Activated T-helper 2 cell treated with anti-CD3 and anti-CD28 coated beads, Interferon-gamma antibody, Interleukin-2, Interleukin-4, amounts not matched to agents 10 μg/mL and 5 μg/mL and 100 μg/mL, durations not matched to agents 14 hours and 24 hours and 36 hours (primary cell): ENCODE measurements at places on chromosomes 1 and 21.

- DNase-seq, result no peak
These were observed 108.0 kb downstream of the HMGB4 start for GRCh38 chr1:33971913-33972312.

DNA sequence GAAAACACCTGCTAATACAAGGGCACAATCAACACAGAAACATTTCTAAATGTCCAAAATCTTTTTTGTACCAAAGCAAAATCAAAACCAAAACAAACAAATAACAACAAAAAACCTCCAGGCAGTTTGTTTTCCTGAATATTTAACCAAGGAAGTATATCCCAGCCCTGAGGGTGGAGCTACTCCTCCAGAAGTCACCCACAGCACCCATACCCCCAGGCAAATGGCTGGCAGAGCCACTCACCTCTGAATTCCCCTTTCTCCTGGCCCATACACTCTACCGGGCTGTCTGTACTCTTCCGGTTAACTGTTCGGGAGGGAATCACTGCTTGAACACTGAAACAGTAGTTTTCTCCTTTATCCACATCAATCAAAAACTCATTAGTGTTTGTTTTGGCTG lies 9.5 kb downstream of the F3 start:
- DNase-seq, result no peak

DNA sequence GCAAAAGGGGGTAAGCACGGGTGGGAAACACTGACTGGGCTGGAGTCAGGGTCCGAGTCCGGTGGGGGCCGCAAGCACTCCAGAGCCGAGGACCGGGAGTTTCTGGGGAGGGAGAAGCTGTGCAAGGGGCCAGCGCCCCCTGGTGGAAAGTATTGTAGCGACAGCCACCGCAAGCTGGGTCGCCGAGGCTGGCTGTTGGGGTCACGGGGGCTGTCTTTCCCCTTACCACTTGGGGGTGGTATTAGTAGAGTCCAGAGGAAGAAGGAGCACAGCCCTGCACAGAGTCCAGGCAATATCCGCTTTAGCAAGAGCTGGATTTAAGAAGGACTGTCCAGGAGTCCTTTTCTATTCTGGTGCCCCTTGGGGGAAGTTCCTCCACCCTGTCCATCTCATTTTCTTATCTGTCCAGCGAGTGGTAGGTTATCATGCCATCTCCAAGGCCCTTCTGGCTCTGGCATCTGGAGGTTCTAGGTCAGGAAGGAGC lies 17.9 kb upstream of the ETV3 start:
- DNase-seq, result peak; percentile 64

DNA sequence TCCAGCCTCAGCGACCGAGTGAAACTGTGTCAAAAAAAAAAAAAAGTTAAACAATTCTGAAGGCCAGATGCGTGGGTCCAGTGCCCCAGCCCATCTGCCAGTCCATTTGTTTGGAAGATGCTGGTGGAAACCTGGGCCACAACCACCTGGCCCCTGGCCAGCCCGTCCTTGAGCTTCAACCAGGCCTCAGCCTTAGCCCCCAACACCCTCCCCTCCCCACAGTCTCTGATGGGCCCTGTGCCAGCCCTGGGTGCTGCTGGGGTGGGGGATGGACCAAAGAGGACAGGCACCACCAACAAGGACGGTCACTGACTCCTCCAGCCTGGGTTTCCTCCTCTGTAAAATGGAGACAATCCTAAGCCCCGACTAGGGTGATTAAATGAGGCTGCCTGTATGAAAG lies 19.6 kb upstream of the PLEKHG5 start:
- no peak for DNase-seq

- peak; percentile 45 for DNase-seq
These were observed 33.2 kb upstream of the RUNX3 start for GRCh38 chr1:24963099-24963872.

- DNase-seq, result no peak
These were observed 876 bp downstream of the DENND2C start for GRCh38 chr1:114668784-114669561.

- DNase-seq, result no peak
These were observed 59.7 kb downstream of the MYOM3 start for GRCh38 chr1:24052220-24052619.

DNA sequence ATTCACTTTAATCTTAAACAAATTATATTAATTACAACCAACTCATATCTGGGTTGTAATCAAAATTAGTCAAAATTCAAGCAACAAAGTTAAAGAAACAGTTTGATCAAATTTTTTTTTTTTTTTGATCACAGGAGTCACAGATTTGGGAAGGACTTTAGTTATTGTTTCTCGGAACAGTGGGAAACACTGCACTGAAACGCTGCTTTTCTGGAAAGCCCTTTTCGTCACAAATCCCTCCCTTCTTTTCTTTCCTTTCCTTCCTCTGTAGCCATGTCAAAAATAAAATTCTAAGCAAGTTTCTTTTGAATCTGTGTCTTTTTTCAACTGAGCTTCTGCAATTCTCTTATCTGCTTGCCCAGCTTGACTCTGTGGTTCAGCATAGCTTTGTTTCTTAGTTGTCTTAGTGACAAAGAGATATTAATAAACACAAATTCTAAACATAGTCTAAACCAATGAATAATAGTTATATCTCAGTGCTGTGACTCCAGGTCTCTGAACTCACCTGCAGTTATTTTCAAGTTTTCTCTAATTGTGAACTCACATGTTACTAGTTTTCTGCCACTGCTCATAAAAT lies 53.8 kb downstream of the PTGS2 start:
- no peak for DNase-seq

- peak; percentile 41 for DNase-seq
These were observed 56.9 kb downstream of the MIER1 start for GRCh38 chr1:66981679-66982078.

DNA sequence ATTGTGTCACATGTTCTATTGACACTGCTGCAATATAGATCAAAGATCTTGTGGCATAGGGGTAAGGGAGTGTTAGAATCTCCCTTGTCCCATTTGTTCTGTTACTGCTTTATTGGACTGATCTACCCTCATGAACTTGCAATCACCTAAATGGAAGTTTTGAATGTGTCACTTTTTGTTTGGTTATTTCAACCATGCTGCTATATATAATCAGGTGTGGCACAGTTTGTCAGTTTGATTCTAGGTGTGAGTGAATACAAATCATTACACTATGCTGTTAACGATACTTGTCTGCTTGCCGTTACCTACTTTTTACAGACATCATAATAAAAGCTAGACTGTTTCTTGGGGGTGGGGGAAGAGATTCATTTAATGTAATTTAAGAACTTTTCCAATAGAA lies 82.6 kb downstream of the MAB21L3 start:
- DNase-seq, result no peak

DNA sequence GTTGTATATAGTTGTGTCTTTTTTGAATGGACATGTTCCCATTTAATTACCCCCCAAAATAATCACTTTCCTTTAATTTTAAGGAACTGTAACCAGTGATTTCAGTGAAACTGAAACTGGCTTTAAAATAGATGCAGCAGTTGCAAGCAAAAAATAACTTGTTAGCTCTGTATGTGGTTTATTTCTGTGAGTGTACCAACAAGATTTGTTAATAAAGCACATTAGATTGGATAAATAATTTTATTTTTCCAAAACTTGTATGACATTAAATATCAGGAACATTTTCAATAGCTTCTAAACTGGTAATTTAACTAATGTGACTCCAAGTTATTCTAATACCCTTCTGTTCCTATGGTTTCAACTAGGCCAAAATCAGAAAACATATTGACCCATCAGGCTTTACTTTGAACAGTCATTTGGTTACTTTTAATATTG lies 184.3 kb upstream of the CACYBP start:
- no peak for DNase-seq

- no peak for DNase-seq
These were observed 4.9 kb upstream of the C1orf185 start for GRCh38 chr1:51097171-51097570.

GRCh38 chr1:165842023-165842670 lies 14.7 kb downstream of the UCK2 start:
- DNase-seq, result no peak

- DNase-seq, result no peak
These were observed 42.2 kb upstream of the BCAR3 start for GRCh38 chr1:93723733-93724270.

GRCh38 chr1:34685225-34685624 lies 69.6 kb upstream of the GJB5 start:
- DNase-seq, result no peak

DNA sequence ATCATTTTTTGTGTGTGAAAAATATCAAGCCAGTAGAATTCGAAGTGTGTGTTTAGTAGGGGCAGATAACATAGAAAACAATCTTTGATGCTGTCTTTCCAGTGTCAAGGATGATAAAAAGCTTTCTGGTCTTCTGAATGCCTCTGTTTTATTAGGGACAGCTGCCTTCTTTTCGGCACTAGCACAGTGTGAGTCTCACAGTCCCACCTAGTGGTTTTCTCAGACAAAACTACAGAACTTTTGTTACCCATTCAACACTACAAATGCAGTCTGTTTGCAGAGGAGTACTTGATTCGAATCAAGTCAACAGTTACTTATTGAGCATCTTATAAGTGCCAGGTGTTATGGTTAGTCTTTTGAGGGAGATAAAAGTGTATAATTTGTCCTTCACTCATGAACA lies 30.6 kb upstream of the MCOLN3 start:
- DNase-seq, result no peak

GRCh38 chr1:183600136-183600535 lies 9.9 kb upstream of the NCF2 start:
- DNase-seq, result no peak

DNA sequence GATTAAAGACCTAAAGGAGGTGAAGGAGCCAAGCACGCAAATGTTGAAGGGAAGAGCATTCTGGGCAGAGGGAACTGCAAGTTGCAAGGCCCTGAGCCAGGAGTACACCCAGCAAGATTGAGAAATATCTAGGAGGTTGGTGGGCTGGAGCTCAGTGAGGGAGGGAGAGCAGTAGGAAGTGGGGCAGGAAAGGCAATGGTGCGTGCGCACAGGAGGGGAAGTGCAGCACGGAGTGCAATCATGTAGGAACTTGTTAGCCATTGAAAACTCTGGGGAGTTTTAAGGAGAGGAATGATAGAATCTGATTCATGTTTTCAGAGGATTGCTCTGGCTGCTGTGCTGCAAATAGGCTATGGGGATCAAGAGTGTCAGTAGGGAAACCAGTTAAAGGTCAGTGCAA lies 13.2 kb upstream of the IGSF3 start:
- DNase-seq, result no peak

GRCh38 chr1:235049217-235049616 lies 79.4 kb downstream of the TOMM20 start:
- DNase-seq, result no peak

DNA sequence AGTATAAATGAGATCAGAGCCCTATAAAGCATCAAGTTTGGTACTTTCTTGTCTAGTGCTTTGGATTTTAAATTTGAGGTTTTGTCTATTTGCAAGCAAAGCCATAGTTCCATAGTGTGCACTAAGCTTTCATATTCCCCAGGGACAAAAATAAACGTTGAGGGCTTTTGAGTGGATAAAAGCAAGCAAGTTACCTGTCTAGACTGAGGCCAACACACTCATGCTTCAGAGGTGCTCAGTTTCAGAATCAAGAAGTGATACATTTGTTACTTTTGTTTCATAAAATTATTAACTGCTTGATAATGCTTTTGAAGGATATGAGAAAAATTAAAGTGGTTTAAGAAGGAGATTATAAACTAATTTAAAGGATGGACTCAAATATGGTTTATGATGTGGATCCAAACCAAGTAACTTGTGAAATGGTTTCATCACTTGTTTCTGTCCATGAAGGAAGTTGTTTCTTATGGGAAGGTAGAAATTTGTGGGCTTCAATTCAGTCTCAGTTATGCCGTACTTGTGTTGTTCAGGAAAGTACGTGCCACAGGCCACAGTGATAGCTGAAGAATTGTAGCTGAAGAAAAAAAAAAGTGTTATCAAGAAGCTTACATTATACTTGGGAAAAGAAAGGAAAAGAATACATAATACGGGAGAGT lies 71.2 kb downstream of the CHRM3 start:
- no peak for DNase-seq

DNA sequence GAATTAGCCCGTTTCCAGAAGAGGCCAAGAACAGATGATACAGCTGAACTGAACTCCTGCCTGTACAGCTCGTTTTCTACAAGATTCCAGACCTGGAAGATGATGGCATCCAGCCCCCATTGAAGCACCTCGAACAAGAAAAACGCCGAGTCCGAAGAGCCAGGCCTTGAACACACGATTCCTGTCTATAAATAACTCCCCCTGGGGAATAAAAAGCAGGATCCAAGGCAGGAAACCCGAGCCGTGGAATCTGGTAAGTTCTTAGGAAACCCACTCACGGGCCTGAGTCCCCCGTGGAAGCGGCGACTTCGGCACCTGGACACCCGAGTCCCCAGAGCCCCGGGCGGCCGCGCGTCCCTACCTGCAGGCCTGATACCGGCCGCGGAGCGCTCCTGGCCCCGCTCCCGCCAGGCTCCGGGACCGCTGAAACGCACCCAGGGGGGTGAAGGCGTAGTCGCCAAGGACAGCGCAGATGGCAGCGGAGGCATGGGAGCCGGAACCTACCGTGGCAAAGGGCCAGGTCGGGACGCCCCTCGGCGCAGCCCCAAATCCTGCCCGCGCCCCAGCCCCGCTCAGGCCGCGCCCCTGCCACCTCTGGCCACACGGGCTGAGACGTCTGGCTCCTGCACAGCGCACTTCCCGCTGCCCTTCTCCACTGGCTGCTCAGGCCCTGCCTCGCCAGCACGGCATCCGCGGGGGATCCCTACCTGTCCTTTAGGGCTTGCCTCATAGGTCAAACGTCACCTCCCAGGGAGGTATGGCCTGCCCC lies 14.0 kb upstream of the HLCS start:
- DNase-seq, result no peak

DNA sequence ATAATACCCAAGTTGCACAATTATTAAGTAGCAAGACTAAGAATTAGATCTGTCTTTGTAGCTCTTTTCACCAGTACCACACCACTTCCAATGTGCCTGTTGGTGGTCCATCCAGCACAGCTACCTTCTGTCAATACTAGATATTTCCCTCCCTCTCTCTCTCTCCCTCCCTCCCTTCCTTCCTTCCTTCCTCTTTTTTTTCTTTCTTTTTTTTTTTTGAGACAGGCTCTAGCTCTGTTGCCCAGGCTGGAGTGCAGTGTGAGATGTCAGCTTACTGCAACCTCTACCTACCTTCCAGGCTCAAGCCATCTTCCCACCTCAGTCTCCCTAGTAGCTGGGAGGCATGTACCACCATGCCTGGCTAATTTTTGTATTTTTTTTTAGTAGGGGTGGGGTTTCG lies 21.1 kb downstream of the KPNA6 start:
- DNase-seq, result no peak

DNA sequence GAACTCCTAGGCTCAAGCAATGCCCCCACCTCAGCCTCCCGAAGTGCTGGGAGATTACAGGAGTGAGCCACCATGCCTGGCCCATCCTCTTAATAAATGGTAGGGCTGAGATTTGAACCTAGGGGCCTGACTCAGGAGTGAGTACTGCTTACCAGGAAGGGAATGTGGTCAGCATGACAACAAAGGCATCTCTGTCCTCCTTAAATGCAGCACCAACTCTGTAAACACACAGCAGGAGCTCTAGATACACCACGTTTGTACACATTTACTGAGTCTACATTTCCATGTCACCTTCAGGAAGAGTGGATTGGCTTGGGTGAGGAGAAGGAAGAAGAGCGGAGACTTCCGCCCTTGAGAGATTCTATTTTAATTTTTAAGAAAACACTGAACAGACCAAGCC lies 38.5 kb downstream of the HIVEP3 start:
- no peak for DNase-seq
